ENCODE measurements at places on chromosomes 13 and 19.

- DNase-seq: no peak
Observed at GRCh38 chr13:90105849-90106496, 1241.5 kb upstream of the MIR17HG start.

GRCh38 chr19:3229888-3230496 is 5.5 kb downstream of the CELF5 start:
- no peak for DNase-seq

DNA sequence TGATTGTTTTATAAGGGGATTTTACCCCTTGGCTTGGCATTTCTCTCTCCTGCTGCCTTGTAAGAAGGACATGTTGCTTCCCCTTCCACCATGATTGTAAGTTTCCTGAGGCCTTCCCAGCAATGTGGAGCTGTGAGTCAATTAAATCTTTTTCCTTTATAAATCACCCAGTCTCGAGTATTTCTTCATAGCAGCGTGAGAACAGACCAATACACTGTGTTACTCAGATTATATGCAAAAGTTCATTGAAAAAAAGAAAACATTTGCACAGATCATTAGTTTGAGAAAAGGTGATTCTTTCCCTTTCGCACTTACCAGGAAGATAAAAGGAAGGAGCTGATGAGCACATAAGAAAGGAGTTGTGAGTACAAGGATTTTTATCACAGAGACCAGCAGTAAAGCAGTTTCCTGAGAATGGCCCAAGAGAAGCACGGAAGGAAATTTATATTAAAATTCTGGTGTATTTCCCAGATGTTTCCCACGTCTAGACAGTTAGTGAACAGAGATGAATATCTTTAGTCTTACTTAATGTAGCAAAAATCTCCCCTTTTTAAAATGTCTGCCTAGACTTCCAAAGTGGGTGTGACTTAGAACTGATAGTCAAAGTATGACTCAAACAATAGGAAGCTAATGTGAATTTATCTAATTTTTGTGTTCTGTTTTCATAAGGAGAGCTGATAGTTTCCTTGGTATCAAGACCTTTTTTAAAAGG is 431.8 kb upstream of the SGCG start:
- DNase-seq: no peak

- no peak for DNase-seq
Observed at GRCh38 chr13:21060338-21061028, 903 bp downstream of the LATS2 start.

DNA sequence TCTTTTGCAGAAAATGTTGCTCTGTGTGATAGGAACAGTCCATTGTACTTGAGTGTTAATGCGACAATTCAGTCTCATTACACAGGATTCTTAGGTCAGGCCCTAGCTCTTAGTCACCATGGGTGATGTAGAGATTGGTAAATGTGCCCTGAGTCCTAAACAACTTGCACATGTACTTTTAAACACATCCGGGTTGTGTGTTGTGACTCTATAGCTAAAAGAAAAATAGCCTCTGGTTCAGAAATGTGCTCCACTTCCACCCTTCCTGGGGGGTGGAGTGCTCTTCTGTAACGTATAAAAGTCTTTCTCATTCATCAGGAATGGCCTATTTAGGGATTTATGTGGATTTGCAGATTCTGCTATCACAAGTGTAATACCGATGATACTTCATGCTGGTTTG is 5.2 kb downstream of the SPATA13 start:
- DNase-seq: no peak

GRCh38 chr13:97140611-97141010 is 81.5 kb upstream of the MBNL2 start:
- DNase-seq: no peak

GRCh38 chr19:47145639-47146486 is 15.2 kb downstream of the SAE1 start:
- DNase-seq: no peak

DNA sequence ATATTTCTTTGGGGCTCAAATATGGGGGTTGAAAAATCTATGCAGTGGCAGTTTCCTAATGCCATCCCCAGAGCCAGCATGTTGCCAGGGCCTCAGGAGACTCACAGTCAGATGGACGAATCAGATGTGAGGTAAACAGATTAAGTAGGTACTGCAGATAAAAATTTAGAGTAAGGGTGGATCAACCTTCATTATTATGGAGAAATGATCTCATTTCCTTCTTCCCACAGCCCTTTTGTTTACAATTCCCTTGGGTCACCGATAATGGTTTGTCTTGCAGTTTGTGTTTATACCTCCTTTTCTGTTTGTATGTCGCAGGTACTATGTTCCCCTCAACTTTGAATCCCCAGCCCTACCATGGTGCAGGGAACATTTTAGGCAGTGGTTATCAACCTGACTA is 20.0 kb downstream of the DIAPH3 start:
- DNase-seq: no peak

GRCh38 chr13:28485551-28485950 is 9.4 kb downstream of the FLT1 start:
- no peak for DNase-seq

- DNase-seq: no peak
Observed at GRCh38 chr19:3575260-3575741, 2.6 kb downstream of the HMG20B start.

DNA sequence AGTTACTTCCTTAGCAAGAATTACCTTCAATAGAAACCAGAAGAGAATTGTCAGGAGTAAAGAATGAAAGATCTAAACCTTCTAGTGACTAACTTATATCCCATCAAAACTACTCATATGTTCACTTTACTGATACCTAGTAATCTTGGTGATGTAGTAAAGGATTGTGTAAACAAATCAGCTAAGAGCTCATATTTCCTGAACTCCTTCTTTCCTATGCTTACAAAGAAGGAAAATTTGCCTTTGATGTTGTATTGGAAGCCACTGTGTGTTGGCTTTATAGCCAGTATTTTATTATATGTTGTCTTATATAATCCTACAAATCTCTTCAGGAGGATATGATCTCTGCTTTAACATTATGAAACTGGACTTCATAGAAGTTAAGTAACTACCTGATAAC is 671.0 kb downstream of the PCDH9 start:
- no peak for DNase-seq

DNA sequence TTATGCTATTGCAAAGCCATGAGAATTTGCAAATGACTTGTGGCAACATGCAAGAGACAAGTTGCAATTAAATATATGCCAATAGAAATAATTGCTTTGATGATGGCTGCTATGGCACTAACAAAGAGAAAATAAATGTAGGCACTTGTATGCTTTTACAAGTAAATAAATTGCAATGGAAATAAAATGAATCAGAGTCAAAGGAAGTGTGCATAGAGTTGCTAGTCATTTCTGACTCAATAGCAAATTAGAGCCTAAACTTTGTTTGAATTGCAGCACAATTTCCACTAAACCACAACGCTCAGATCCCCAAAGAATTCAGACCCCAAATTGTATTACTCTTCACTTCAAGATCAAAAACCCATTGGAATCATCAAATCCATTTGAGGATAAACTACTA is 792.1 kb upstream of the ARGLU1 start:
- no peak for DNase-seq

GRCh38 chr19:4660181-4660791 is 9.9 kb downstream of the MYDGF start:
- no peak for DNase-seq

DNA sequence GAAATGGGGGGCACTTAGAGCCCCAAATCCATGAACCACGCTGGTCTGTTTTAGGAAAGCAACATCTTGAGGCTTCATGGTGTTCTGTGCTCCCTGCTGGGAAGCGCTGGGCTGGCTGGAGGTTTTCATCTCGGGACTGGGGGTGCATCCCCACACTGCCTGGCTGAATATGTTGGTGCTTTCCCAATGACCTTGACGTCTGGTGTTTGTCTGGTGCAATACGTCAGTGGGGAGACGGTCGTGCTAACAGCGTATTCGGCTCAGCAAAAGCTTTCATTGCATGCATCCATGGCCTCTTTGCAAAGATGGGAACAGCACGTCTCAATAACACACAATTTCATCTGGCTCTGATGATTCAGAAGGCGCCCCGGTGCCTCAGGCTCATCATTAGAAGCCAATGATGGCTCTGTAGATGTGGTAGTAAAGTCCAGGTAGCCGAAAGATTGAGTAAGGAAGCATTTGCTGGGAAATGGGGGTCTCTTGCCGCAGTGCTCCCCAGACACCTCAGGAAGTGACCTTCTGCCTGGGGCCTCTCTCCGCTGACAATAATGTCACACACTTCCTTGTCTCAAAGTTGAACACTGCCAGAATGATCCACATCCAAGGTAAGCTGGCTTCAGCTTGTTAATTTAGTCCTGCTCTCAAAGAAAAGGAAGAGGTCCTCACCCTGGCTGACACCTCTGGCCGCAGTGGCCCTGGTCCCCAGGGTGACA is 97.7 kb downstream of the ING1 start:
- no peak for DNase-seq

DNA sequence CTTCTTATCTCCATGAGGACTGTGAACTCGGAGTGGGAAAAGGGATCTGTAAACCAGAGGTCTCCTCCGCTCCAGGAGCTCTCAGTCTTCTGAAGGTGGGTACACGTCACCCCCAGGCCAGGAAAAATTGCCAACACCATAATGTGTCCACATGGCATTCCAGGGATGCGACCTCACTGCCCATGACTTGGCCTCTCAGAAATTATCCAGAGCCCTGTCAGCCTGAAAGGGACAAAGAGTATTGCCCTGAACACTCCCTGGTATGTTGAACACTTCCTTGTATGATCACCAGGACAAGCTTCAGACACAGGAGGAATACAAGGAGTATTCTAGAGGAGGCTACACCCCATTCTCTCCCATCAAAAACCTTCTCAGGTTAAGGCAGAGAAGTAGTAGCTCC is 81.0 kb upstream of the SLC7A1 start:
- DNase-seq: no peak

DNA sequence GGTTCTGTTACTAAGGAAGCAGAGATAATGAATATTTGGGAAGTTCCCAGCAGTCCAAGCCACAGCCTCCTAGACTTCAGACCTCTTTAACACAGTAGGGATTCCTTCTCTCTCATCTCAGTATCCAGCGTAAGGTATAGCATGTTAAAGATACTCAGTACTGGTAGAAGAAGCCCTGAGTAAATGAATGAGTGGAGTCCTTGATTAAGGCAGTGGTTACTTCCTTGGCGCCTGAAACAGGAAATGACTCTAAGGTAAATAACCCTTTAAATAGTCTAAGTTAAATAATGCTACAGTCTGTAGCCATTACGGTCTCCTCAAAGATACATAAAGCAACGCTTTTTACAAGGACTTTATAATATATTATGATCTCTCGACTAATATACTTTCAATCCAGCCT is 650.8 kb upstream of the MIR17HG start:
- DNase-seq: no peak

DNA sequence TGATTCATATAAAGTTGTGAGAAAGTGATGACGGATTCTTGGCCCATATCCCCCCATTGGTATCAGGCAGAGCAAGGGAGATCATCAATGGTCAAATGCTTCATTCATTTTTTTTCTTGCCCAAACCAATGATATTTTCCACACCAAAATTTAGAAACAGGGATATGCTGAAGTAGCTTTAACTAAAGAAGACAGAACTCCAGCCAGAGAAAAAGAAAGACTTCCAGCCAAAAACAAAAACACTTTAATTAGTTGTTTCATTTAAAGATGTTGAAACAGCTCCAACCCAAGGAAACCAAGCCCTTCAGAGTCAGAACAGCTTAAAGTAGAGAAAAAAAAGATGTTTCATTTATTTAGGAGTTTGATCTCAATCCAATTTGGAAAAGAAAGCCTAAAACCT is 358.9 kb upstream of the NBEA start:
- DNase-seq: no peak

DNA sequence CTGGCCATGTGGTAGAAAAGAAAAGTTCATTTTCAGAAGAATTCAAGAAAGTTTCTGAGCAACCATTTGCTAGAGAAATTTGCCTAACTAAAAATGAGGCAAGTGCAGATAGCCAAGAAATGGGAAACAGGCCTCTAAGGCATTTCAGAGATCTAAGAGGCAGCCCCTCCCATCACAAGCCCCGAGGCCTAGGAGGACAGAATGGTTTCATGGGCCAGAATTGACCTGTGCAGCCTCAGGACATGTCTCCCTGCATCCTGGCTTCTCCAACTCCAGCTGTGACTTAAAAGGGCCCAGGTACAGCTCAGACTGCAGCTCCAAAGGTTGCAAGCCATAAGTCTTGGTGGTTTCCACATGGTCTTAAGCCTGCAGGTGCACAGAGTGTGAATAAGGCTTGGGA is 3.3 kb upstream of the ZNF546 start:
- DNase-seq: no peak

- no peak for DNase-seq
Observed at GRCh38 chr19:17255150-17255621, 9.4 kb downstream of the USHBP1 start.

DNA sequence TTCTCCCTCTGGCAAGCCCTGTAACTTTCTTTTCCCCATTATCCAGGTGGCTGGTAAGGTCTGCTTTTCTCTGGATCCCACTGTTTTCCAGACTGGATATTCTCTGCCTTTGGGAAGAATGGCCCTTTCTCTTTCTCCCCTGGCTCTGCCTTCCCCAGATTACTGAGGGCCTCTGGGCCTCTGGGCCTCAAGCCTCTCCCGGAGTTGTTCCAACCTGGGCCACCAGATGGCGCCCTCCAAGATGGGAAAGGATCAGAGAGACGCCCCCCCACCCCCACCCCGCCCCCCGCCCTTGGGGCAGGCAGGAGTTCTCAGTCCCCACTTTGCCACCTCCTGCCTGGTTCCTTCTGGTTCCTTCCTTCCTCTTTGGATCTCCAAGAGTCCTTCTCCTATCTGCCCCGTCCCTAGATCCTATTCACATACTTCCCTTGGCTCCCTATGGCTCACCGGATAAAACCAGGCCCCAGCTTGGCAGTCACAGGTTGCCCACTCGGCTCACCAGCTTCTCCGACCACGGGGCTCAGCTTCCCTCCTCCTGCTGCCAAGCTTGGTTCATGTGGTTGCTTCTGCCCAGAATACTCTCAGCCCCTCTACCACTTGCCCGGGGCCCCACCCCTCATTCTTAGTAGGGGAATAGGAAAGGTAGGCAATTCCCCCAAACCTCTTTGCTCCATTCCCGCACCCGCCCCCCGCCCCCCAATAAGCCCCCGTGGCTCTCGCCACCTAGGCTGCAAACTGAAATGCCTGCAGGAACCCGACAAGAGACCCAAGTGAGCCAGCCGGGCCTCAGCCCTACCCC is 13.1 kb downstream of the EPS8L1 start:
- peak; percentile 61 for DNase-seq

- DNase-seq: no peak
Observed at GRCh38 chr13:28478127-28478526, 16.8 kb downstream of the FLT1 start.

GRCh38 chr19:46288896-46289588 is 7.8 kb upstream of the HIF3A start:
- no peak for DNase-seq

GRCh38 chr13:71865874-71866334 is 1.1 kb downstream of the DACH1 start:
- peak; percentile 31 for DNase-seq

Data from RWPE2 (cell line).